Omental fat pad (tissue), 4 donors: ENCODE measurements at places on chromosomes 2 and 18.

GRCh38 chr2:61419129-61419528 lies 51.8 kb downstream of the USP34 start:
- no peak for DNase-seq

DNA sequence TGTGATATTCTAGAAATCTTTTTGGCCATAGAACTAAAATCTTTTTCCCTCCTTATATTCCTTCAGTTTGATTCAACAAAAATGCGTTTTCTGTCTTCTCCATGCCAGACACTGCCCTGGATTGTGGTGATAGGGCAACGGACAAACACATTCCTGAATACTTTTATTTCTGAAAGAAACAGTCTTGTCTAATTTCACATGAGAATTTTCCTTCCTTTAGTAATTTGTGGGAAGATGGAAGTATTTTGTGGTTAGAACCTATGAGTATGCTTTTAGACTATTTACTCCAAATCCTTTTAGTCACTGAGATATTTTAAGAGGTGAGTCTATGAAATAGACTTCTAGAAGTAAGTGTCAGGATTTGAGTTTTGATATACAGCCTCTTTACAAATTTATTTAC lies 49.6 kb downstream of the COL5A2 start:
- DNase-seq: no peak

GRCh38 chr2:155223781-155224406 lies 525.4 kb downstream of the KCNJ3 start:
- DNase-seq: no peak

DNA sequence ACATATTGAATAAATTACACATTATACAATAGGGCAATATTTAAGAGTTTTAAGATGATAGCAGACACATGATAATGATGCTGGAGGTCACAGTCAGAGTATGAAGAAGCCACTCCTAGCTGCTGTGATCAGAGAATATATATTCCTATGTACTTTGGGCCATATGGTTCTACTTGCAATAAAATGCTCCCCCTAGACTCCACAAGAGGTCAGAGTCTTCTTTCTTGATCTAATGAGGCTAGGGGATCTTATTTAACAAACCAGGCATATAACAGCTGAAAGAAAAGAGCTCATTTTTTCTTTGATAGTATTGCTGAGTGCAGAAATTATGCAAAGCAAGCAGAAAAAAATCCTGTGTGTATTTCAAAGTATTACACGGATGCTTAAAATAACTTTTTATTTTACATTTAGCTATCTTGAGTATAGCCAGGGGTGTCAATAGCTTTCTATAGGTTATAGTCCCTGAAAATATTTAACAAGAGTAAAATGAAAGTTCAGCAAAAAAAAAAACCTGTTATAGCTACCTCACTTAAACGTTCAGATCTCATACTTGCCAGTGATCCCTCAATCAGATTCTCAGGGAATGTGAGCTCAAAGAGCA lies 748.7 kb upstream of the CHAC2 start:
- no peak for DNase-seq

DNA sequence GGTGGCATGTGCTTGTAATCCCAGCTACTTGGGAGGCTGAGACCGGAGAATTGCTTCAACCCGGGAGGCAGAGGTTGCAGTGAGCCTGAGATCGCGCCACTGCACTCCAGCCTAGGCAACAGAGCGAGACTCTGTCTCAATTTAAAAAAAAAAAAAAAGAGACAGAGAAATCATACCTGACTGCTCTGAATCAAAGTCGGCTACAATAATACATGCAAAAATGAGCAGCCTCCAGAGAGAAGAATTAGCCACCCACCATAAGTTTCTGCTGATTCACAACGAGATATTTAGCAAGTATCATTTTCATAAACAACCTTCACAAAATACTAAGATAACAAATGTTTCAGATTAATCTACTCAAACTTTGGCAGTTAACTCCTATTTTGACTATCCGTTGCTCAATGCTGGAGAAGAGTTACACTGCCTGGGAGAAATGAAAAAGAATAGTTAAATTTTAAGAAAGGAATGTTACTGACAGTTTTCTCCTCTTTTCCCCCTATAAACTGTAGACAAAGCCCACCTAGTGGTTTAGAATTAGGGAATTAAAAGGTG lies 1.5 kb downstream of the OSBPL1A start:
- no peak for DNase-seq

GRCh38 chr2:216306868-216307267 lies 65.4 kb downstream of the MARCHF4 start:
- no peak for DNase-seq

DNA sequence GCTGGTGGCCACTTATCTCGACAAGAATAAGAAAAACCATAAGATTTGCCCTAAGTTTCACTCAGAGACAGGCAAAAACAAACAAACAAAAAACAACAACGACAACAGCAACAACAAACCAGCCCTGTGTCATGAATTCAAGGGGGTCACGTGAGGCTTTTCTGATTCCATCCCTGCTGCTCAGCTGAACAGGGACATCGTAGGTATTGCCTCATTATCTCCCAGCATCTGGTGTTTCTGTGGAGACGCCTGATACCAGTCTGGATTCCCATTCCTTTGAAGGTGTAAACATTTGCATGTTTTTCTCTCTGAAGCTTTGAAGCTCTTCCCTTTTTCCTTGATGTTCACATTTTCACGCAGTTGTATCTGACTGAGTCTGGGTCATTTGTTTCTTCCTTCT lies 117.4 kb downstream of the KCNF1 start:
- no peak for DNase-seq

DNA sequence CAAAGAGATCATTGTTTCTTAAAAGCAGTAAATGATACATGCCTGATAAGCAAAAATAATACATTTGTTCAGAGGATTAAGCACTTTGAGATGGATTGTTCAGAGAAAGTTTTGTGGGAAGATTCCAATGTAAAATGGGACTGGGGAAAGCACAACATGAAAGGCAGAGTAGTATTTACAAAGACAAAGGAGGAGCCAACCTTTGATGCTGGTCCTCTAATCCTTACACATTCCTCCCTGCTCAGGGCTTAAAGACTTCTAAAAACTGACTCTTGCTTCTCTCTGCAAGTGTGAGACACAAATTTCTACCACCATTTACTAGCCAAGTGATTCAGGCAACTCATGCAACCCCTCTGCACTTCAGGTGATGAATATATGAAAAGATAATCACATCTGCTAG lies 47.2 kb upstream of the REG3G start:
- DNase-seq: no peak

DNA sequence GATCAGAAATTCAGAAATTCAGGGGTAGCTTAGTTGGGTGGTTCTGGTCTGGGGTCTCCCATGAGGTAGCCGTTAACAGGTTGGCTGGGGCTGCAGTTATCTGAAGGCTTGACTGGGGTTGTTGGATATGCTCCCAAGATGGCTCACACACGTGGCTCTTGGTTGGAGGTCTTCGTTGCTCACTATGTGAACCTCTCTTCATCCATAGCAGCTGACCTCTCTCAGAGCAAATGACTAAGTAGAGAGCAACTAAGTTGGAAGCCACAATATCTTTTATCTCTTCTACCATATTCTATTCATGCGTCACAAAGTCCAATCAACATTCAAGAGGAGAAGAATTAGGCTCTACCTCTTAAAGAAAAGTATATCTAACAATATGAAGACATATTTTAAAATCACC lies 38.7 kb upstream of the SERTAD2 start:
- DNase-seq: no peak

GRCh38 chr2:105929516-105929915 lies 184.8 kb downstream of the NCK2 start:
- DNase-seq: no peak

GRCh38 chr2:113298176-113298575 lies 19.5 kb upstream of the PAX8 start:
- no peak for DNase-seq

DNA sequence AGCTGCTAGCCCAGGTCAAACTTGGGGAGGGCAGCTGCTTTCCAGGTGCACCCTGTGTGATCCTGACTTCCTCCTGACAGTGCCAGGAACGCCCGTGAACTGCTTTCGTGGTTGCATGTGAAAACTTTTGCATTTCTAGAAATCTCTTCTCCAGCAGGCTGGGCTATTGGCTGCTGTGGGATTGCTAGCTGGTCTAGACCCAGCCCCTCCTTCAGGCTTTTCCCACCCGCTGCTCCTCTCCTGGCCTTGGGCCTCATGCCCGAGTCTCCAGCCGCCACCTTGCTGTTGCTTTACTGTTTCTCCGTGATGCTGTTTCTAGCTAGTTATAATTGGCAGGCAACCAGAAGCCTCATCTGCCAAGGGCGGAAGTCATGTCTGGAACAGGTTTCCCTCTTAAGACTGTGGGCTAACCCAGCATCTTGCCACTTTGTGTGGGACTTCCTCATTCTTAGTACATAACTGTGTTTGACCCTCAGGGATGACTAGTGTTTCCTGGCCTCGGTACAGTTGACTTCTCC lies 27.0 kb upstream of the MGAT4A start:
- no peak for DNase-seq

GRCh38 chr2:96114903-96115581 lies 1.3 kb downstream of the ADRA2B start:
- DNase-seq: no peak

DNA sequence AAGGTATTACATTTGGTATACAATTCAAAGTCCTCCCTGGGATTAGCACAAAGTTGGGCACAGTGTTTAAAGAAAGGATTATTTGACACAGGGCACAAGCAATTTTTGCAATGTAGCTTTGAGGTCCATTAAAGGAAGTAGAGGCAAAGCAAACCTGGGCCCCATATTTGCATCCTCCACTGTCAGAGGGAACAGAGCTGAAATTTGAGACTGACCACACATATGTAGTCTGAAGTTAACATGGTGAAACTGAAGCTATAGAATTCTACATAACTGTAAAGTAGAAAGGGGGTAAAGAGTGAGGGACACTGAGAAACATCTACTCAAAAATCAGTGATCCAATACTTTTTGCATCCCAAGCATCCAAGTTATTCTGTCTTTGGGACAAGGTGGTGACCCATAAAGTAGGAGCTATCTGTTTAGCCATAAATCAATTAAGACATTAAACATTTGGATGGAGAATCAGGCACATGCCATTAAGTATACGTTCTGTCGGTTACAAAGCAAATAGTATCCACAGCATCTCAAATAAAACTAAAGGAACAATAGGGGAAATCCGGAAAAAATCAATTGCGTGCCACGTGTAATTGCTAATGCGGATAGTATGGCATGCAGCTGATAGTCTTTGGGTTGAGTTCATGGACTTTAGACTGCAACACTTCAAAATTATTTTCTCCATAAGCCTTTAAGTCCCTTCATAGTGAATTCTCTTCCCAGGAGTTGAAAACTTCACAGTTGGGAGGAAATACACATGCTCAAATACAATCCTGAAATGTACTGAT lies 72.6 kb downstream of the PLEKHM3 start:
- no peak for DNase-seq

DNA sequence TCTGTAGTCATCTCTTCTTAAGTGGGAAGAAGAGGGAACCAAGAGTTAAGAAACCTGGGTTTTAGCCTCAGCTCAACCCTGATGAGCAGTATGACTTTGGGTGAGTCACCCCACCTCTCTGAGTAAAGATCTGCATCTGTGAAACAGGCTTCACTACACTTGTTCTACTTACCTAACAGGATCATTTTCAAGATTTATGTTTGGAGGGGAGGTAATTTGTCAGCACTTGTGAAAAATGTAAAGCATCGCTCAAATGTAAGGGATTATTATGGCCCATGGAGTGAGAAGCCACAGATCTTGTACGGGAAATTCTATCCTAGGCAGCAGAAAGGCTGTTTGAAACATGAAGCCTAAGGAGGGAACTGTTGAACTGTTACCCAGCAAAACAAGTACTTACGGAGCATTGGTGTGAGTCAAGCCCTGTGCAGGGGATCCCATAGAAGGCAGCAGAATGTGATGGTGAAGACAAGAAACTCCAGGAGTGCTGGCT lies 160.6 kb downstream of the PRKCE start:
- no peak for DNase-seq

DNA sequence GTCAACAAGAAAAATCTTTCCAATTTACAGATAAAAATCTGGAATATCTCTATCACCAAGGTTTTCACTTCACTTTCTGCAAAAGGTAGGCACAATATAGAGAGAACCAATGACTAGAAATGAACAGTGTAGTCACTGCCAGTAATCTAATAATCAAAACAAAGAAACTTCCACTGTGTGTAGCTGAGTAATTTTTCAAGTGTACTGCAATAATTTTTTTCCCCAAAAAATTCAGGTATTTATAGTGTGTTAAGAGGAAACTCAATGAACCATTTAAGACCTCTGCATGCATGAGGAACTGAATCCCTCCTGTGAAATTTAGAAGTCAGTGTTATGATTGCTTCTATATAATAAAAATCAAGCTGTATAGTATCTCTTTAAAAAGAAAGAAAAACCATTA lies 121.8 kb downstream of the MEMO1 start:
- DNase-seq: no peak

DNA sequence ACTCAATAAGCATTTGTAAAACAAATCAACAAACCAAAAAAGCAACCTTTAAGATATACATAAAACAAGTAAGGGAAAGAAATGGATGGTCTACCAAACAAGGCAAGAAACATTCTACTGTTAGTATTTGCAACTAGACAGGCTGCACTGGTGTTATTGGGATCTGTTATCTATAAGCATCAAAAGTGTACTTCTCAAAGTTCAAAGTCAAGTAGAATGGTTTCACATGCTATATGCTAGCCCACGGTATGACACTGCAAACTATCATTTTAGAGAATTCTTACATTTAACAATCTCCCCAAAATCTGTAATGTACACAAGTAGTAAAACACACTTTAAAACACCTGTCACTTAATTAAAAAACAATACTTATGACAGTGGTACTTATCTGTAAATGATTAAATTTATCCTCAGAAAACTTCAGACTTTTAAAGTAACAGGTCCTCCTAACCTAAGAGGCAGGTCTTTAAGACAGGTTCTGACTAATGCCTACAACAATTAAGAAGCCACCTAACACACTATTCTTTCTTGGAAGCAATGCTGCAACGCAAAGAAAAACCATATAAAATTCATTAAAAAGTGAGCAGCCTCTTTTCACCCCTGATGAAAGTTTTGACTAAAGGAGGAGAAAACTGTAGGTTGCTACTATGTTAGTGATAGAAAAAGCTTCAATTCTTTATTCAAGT lies 34.8 kb downstream of the SMAD2 start:
- DNase-seq: no peak

- no peak for DNase-seq
These were observed 2.8 kb downstream of the PRKCE start for GRCh38 chr2:45654250-45654649.

DNA sequence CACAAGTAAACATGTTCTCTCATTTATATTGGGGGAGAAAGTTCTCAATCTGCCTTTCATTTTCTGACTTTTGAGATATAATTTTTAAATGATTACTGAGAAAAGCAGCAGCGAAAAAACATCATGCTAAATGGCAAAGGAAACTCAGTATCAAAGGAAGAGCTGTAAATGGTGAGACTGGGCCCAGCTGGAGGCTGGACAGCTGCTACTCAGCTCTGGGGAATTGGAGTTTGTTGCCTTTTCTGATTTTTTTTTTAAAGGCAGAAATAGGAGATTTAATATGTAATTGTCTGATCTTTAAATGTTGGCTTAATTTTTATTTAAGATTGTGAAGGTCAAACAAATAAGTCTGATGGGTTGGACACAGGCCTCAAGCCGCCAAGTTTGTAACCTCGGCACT lies 137.1 kb upstream of the TACR1 start:
- DNase-seq: no peak

GRCh38 chr18:75863696-75864095 lies 436.2 kb upstream of the SMIM21 start:
- no peak for DNase-seq
